ENCODE measurements at places on chromosomes 7 and 10.

DNA sequence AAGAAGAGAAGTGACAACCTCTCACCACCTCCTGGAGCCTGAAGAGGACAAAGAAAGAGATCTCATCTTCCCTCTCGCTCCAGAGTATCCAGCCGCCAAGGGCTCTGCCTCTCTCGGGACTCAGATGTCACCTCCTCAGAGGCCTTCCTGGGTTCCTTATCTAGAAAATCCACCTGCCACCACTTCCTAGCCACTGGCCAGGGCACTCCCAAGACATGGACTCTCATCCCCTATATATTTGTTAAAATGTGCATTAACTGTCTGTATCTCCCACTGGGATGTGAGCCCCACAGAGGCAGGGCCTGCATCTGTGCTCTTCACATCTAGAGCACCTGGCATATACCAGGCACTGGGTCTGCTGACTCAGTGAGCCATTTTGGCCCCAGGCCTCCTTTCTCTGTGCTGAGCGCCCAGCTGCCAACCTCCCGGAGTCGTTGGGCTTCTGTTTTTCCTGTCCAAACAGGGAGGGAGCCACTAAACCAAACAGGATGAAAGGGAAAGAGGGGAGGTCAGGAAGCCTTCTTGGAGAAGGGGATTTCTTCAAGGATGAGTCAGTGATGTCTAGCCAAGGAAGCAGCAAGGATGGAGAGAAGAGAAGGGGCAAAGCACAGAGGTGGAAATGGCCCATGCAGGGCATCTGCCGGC is 58.9 kb downstream of the KCNMA1 start:
- DNase-seq: no peak

GRCh38 chr7:86748843-86749719 is 105.4 kb downstream of the GRM3 start:
- no peak for DNase-seq

- no peak for DNase-seq
Measured at GRCh38 chr7:74429153-74429747, 24.5 kb upstream of the GTF2IRD1 start.

DNA sequence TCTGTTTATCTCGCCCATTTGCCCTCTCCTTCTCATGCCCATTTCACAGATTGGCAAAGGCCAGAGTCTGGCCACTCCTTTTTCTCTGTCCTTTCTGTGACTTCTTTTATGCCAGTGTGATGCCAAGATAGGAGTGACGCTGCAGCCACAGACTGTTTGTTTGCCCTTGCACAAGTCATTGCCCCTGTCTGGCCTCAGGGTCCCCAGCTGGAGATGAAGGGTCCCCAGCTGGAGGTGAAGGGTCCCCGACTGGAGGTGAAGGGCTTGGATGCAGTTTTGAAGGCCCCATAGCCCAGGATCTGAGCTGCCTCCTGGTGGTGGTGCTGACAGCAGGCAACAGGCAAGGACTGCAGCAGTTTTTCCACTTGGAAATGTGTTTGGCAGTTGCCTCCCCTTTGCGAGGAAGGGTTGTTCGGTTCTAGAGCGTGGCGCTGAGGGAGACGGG is 50.8 kb upstream of the SLC29A3 start:
- no peak for DNase-seq

DNA sequence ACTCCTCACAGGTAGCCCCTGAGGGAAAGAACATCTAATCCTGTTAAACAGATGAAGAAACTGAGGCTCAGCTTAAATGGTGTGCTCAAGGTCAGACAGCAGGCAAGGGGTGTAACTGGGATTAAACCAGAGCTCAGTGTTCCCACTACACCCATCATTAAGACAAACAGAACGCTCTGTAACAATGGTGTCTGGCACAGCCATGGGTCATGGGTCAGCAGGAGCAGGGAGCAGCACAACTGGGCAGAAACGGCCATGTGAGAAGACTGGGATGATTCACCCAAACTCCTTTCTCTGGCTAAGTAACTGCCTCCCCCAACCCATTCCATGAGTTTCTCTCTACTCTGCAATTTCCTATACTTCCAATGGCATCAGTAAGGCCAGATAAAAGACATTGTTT is 85.5 kb upstream of the PDE1C start:
- no peak for DNase-seq

GRCh38 chr10:32650246-32650655 is 204.3 kb downstream of the CCDC7 start:
- no peak for DNase-seq

DNA sequence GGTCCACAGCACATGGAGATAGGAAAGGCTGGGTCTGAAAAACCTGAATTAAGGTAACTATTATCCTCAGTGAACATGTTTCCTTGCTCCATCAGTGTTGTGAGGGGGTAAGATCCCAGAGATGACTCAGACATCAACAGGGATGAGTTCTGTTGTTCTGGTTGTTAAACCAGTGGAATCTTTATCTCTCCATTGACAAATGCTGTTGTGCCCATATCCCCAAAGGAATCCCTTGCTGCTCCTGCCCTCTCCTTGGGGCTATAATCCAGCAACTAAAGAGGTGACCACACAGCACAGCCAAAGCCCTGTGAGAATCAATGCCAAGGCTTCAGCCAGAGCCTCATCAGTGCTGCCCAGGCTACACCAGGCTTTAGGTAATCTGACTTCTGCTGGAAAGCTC is 113.4 kb downstream of the JAZF1 start:
- no peak for DNase-seq

DNA sequence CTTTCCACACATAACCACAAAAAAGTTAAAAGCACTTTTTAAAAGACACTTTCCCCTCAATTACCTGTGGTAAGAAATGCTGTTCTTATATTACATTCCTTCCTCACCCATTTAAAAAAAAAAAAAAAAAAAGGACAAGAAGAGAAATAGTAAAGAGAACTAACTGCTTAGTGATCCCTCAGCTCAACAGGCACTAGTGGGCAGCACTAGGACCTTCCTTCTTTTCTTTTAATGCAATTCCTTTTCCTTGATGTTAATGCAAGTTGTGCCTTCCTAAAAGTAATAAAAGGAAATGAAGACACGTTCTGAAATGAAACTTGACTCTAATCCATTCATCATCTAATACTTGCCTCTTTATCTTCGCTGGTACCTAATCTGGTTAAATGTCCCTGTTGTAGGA is 189.7 kb downstream of the TCF7L2 start:
- DNase-seq: no peak

DNA sequence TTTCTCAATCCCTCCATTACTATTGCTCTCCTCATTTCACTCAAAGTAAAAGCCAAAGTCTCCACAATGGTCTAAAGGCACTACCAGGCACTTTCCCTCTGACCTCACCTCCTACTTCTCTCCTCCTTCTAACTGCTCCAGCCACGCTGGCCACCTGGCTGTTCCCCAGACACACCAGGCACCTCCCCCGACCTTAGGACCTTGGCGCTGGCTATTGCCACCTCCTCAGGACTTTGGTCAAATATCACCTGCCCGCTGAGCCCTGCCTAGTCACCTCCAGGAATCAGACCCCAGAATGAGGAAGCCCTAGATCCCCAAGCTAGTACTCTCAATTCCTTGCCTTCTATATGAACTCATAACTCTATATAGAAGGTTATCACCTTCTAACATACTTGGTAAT is 66.2 kb upstream of the STEAP1B start:
- DNase-seq: no peak

DNA sequence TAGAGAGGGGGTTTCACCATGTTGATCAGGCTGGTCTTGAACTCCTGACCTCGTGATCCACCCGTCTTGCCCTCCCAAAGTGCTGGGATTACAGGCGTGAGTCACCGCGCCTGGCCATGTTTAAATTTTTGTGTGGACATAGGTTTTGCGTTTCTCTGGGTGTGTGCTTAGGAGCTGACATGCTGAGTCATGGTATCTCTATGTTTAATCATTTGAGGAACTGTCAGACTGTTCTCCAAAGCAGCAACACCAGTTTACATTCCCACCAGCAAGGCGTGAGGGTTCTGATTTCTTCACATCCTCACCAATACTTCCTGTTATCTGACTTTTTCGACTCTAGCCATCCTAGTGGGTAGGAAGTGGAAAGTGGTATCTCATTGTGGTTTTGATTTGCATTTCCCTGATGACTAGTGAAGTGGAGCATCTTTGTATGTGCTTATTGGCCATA is 153.7 kb downstream of the DNAJB6 start:
- no peak for DNase-seq

DNA sequence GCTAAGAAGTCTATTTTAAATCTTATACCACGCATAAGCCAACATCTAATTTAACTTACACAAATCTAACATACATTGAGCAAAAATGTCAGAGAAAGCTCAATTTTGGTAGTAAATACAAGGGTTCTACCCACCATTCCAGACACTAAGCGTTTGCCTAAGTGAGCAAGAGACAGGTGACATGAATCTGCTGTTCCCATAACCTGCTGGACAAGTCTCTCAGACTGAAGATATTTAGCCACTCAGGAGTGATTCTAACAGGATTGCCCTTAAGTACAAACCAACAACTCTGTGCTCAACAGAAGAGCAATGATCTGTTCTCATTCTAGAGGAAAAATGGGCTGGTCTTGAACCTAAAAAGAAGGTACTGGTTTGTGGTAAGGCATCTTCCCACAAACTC is 18.8 kb downstream of the EZH2 start:
- DNase-seq: no peak

DNA sequence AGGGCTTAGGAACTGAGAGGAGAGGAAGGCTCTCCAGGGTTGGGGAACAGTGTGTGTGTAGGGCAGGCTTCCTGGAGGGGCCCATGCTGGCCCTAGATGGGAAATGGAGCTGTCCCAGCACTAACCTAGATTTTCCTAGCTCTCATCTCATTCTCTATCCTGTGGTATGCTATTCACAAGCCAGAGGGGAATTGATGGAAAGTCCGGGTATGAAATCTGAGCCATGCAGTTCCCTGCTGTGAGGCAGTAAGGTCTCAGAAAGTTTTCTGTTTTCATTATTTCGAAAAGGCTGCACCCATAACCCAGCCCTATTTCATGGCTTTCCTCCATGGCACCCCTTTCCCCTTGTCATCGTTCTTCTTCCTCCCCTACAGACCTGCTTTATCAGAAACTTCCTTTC is 220.3 kb downstream of the RPS24 start:
- DNase-seq: no peak

DNA sequence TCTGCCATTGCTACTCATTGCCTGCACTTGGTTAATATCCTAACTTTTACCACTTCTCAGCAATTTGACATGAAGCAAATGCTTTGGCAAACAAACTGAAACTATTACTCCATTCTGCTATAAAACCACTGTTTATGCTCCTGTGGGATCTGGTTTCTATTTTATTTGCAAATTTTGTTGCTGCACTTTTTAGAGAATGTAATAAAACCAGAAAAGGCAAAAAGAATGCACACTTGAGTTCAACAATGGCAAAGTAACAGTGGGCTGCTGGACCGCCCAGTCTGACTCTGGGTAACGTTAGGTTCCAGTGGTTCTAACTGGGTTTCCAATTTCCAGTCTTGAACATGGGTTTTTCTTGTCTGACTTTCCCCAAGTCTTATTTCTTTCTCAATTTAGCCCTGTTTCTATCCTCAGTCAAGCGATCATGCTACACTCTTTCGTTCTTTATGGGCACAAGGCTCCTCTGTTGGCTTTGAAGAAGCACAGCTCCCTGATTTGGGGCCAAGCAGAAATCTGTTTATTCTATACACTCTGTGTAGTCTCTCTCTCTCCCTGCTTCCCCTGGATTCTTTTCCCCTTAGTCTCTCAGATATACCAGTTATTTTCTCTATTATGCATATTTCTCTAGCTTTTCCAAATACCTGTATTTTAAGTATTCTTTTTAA is 129.2 kb upstream of the FAM3C start:
- DNase-seq: no peak

GRCh38 chr7:68963552-68963951 is 634.7 kb upstream of the AUTS2 start:
- DNase-seq: no peak

Data from GOT3 (cell line).